ENCODE measurements at places on chromosomes 5 and 9.
A peak's percentile ranks its signal among the peaks of the same experiment; 100 is the strongest.

DNA sequence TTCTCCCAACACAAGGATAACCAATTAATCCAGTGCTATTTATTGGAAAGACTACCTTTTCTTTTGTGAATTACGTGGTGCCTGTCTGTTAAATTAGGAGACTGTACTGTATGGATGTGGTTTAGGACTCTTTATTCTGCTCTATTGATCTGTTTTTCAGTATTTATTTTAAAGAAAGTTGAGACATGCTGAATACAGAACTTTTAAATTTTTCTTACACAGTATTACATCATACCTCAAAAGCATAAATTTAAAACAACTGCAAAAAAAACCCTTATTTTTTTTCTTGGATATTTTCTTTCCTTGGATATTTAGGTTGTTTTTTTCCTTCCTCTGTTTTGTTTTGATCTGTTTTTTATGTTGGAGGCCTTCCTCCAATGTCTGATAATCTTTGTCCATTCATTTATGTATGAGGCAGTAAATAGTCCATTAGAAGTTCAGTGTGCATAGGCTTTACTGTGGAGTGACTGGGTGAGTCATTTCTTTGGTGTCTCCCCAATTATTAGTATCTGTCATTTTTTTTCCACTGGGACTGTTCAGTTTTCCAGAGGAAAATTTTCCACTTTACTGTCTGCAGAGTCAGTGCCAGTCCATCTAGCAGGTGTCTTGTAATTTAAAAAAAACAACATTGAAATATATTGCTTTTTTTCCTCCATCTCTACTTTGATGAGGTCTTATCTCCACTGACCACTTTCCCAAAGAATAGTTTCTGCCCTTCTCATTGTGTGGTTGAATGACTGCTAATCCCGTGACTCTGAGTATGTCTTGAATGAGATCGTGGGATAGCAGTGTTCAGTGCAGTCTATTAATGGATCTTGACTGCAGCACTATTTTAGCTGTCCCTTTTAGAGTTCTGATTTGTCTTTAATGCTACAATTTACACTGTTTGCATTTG, 15.2 kb downstream of the CYSTM1 start:
- peak; percentile 59 for DNase-seq

DNA sequence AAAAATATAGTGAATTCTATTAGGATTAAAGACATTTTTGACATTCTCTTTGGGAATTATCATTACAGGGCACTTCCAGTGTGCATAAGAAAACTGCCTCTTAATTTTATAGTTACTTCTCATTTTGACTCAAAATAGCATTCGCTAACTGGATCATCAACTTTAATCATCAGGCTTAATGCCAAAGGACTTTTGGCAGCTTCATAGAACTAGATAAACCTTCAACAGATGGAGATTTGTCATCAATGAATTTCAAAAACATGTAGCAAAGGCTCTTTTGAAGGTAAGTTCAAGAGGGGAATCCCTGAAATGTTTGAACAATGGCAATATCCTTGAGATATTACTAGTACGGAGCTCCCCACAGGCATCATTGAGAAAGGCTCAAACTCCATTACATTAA, 447.2 kb downstream of the PDE4D start:
- DNase-seq, result no peak

DNA sequence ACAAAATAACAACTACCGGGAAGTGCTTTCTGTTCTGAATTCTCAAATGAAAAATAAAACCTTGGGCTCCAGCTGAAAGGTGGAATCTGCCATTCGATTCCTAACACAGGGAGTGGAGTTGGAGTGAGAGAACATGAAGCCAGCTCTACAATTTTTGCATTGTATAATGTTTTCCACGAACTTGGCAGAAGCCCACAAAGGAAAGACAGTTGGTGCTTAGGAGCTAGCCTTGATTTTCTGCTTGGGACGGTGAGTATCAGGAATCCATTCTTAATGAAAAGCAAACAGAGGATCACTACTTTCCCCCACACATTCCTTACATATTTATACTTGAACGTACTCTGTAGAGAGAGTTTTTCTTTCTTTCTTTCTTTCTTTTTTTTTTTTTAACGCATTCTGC, 74.2 kb upstream of the FBXL7 start:
- peak; percentile 33 for DNase-seq

- DNase-seq, result no peak
These were observed 2.0 kb upstream of the FAF2 start for GRCh38 chr5:176446028-176446665.

- no peak for DNase-seq
These were observed 8.2 kb upstream of the TYRP1 start for GRCh38 chr9:12684974-12685373.

GRCh38 chr9:111803924-111804323, 9.2 kb upstream of the SHOC1 start:
- DNase-seq, result no peak

DNA sequence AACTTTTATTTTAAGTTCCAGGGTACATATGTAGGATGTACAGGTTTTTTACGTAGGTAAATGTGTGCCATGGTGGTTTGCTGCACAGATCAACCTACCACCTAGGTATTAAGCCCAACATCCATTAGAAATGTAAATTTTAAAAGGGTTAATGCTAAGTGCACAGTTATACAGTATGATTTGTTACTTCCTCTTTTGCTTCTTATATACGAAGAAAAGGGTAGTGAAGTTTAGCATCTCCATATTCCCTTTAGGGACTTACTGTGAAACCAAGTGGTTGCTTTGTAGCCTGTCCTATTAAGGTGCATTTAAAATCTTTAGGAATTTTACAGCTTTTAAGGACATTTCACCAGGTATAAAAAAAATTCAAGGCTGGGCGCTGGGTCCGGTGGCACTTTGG, 46.4 kb downstream of the RBM27 start:
- DNase-seq, result no peak

- no peak for DNase-seq
These were observed 114.9 kb upstream of the ADAMTS16 start for GRCh38 chr5:5025098-5025773.

DNA sequence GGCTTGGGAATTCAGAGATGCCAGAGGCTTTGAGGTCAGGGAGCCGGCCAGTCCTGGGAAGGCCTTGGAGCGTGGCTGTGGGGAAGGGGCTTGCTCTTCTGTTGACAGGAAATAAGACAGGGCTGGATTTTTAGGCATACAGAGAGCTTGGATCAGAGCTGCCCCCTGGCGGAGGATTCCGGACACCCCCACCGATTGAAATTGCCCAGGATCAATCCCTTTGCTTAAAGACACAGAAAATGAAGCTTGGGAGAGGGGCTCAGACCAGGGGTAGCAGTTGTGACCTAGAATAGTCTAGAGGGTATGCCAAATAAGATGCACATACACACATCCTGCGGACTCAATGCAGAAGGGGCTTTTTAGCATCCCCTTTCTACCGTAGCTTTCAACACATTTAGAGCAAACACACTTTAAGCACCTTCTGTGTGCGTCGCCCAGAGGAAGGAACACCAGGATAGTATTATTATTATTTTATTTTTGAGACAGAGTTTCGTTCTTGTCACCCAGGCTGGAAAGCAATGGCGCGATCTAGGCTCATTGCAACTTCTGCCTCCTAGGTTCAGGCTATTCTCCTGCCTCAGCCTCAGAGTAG, 1.7 kb upstream of the NTMT1 start:
- peak; percentile 62 for DNase-seq

GRCh38 chr5:161340012-161340411, 206.5 kb downstream of the GABRB2 start:
- no peak for DNase-seq

DNA sequence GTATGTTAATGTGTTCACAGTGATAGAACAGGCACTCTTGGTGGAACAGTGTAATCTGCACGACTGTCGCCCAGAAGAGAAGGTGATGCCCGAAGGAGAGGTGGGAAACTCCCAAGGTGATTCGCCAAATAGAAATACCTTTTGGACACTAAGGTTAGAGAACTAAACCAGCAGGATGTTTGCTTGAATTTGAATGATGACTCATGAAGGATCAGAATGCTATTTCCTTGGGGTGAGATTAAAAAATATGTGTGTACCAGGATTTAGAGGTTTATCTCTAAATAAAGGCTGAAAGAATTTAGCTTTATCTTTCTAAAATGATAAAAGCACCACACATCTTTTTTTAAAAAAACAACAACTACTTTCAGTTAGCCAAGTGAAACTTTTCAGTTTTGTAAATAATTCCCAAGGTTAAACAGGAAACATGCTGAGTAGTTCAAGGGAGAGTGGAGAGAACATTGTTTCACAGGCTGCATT, 297.4 kb upstream of the TAS2R1 start:
- DNase-seq, result no peak

- no peak for DNase-seq
These were observed 5.3 kb downstream of the FOXE1 start for GRCh38 chr9:97858393-97858713.

GRCh38 chr9:2411459-2412215, 209.9 kb upstream of the VLDLR start:
- peak; percentile 93 for DNase-seq

DNA sequence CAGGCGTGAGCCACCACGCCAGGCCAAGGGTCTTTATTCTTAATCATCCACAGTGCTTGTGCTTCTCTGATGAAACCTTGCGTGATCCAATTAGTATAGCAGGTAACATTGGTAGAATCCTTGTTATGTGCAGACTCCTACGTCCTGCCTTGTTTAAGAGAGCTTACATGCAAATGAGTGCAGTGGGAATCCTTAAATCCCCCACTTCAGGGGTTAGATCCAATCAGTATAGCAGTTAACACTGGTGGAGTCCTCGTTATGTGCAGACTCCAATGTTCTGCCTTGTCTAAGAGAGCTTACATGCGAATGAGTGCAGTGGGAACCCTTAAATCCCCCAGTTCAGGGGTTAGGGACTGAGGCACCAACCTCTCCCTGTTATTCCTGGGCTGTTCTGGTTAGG, 193.4 kb downstream of the SEMA6A start:
- no peak for DNase-seq

GRCh38 chr5:159519365-159519764, 189.1 kb upstream of the IL12B start:
- no peak for DNase-seq

DNA sequence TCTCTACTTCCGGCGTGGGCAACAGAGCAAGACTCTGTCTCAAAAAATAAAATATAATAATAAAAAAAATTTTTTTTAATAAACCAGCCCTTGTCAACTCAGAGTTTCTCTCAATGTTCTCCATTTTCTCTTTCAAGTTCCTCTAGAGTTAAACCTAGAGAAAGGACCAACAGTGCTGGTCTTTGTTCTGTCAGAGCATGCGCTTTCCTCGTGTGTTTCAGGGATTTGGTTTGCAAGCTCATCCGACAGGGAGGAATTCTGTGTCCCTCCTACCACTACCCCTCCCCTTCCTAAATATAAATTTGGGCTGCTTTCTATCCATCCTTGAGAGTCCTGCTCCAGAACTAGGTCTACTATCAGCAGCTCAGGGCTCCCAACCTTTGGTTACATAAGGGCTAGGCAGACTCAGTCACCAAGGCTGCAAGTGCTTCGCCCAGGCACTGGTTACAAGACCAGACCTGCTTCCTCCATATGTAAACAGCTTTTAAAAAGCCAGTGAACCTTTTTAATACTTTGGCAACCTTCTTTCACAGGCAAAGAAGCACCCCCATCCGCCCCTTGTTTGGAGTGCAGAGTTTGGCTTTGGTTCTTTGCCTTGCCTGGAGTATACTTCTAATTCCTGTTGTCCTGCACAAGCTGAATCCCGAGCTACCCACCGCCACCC, 13.5 kb downstream of the SETX start:
- DNase-seq, result no peak

- no peak for DNase-seq
These were observed 122.2 kb downstream of the C9orf50 start for GRCh38 chr9:129498451-129499384.

- DNase-seq, result no peak
These were observed 146.7 kb upstream of the RAI14 start for GRCh38 chr5:34509392-34509791.

DNA sequence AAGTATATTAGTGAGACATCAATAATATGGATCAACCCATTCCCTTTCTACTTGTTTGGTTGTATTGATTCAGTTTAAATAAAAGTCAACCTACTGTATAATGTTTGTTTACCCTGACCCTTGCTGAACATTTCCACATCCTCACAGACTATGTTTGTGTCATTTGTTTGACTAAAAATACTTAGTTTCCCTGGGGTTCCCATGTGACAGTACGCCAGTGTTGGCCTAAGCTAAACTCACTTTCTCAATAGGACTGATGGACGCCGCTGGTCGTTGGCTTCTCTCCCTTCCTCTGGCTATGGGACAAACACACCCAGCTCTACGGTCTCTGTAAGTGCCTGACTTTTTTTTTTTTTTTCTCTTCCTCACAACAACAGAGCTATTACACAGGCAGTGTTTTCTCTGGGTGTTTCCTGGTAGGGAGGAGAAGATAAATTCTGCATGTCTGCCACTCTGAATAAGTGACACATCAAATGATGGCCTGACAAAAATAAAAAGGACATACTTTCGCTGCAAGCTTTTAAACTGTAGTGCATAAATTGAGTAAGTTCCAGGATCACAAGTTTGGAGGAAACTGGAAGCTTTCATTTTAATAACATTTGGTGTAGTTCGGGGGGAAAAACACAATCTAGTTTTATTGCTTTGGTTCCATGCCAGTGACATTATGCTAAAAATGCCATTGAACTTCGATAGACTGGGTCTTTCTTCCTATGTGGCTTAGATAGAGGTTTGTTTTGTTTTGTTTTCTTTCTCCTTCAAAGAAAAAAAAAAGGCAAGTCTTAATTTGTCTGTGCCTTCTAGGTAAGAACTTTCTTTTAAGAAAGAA, 101.0 kb downstream of the CD180 start:
- DNase-seq, result no peak

- DNase-seq, result peak; percentile 78
These were observed 7.0 kb upstream of the EBF1 start for GRCh38 chr5:159106569-159107282.

DNA sequence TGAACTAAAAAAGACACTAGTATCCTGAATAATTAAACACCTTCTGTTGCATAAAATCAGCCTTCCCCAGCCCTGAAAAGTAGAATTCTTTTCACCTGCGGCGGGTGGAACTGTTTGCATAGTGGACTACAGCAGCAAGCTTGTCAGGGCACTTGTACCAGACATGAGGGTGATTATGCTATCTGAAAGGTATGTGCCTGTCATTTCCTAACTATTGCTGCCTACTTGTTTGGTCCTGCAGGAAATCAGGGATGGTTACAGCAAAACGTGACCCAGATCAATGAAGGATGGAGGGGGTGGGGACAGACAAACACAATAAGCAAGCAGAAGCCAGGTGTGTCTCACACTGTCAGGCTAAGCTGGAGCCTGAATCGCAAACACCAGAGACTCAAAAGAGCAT, 385.6 kb downstream of the MLLT3 start:
- no peak for DNase-seq

DNA sequence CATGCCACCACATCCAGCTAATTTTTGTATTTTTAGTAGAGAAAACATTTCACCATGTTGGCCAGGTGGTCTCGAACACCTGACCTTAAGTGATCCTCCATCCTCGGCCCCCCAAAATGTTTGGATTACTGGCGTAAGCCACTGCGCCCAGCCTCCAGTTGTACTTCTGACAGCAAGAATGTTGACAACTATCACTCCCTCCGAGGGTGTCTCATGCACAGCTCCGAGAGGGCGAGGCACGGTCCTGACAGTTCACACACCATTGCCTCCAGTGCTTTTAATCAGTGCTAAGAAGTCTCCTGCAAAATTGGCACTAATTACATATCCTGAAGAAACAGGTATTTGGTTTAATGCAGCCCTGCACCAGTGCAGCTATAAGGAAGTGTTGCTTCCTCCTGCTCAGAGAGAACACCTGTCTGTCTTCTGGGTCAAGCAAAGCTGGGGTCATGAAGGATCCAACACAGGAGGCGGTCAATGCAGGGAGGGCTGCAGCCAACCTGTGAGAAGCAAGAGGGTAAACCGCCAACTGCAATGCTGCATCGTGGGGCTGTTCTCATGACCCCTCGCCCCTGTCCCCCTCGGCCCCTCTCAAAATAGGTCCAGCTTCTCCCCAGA, 184.0 kb downstream of the MED10 start:
- DNase-seq, result no peak
